ENCODE measurements at places on chromosomes 7 and 10.

- DNase-seq: no peak
Observed at GRCh38 chr7:36227223-36227622, 74.2 kb downstream of the EEPD1 start.

DNA sequence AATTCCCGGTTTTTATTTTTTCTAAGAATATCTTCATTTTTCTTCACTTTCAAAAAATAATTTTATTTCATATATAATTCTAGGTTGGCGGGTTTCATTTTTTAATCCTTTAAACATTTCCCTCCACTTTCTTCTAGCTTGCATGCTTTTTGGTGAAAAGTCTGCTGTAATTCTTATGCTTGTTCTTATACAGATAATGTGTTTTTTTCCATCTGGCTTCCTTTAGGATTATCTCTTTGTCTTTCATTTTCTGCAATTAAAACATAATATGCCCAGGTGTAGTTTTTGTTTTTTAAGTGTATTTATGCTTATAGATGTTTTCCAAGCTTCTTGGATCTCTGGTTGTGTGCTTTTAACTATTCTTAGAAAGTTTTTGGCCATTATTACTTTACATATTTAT lies 341.3 kb upstream of the SEMA3C start:
- DNase-seq: no peak

- DNase-seq: no peak
Observed at GRCh38 chr10:125868372-125868975, 12.6 kb downstream of the DHX32 start.

DNA sequence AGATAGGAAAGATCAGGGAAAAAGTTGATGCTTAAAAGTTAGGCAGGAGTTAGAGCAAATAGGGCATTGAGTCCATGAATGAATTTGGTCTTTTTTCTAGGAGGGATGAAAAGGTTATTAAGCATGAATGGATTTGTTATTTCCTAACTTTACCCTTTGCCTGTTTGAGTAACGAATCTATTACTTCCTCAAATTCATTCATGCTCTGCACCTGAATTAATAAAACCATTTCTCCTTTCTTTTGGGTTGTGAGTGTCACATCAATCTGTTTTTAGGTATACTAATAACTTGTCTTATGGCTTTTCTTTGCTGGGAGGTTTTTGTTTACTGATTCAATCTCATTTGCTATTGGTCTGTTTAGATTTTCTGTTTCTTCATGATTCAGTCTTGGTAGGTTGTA lies 1217.7 kb upstream of the CELF2 start:
- no peak for DNase-seq

DNA sequence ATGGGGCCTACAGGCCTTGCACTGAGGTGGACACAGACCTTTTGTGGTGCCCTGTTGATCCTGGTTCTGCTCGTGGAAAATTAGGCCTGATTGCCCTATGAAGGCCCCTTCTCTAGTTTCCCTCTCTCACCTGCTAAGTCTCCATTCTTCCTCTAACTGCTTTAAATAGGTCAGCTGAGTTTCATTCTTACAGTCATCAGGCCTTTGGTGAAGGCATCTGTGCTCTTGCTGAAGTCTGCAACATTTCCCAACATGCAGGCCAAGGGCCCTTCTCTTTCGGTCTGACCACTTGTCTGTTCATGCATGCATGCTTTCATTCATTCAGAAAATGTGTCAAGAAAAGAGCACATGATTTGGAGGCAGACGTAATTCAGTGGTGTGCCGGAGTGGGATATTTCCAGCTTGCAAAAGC lies 244.0 kb downstream of the BUB3 start:
- no peak for DNase-seq

GRCh38 chr7:141043616-141044015 lies 28.9 kb upstream of the MRPS33 start:
- DNase-seq: no peak

DNA sequence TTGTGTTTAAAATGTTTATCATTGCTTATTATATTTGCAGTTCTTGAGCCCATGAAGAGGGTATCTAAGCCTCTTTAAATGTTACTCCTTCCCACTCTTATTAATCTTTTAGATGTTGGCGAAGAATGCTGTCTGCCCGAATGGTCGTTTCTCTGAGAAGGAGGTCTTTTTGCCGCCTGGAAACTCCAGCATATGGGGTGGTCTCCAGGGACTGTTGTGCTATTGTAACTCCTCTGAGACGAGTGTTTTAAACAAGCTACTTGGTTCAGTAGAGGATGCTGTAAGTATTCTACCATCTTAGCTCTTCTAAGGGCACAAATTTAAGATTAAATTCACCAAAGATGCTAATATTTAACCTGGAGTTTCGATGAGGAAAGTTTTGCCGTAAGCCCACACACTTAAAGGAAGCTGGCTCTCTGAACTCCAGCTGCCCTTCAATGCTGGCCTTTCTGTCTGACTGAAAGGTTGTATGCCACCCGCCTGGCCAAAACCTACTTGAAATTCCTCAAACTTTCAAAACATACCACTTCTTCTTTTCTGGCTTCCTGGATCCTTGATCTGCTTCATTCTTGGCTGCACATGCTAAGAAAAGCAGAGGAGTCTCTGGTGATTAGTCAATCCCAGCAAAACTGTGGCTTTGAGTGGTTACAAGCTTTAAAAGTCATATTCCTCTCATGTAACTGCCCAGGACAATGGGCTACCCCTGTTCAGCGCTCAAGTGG lies 74.7 kb downstream of the ABCA13 start:
- no peak for DNase-seq

DNA sequence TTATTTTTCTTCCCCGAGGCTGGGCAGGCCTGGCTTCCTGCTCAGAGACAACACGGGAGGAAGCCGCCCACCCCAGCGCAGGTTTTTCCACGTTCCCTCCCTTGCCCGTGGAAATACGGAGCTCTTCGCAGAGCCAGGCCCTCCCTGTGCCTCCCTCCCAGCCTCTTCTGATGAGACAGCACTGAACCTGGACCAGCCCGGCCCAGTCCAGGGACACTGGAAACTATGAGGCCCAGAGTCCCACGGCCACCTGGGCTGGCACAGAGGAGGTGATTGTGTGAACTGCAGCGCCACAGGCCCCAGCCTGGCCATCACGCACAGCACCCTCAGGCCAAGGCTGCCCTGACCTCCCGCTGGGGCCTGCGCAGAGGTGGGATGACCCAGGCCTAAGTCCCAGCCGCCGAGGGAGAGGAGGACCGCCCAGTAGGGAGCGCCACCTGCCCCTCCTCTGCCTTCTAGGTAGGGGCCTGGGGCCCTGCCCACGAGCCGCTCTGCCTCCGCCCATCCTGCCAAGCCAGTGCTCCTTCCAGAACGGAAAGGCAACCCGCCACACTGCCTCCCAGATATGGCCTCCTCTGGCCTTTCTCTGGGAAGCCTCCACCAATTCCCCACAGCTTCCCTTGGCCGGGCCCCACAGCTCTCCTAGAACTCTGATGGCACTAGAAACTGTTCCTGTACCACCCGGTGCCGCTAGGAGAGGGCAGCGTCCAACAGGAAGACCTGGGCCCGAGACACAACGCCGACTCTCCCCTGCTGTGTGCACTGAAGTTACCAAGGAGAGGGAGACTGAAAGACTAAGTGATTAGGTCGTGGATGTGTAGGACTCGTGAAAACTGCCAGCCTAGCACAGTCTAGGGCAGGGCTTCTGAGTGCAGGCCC lies 57.2 kb downstream of the PROSER2 start:
- no peak for DNase-seq

GRCh38 chr7:156423876-156424275 lies 216.7 kb upstream of the RNF32 start:
- no peak for DNase-seq

DNA sequence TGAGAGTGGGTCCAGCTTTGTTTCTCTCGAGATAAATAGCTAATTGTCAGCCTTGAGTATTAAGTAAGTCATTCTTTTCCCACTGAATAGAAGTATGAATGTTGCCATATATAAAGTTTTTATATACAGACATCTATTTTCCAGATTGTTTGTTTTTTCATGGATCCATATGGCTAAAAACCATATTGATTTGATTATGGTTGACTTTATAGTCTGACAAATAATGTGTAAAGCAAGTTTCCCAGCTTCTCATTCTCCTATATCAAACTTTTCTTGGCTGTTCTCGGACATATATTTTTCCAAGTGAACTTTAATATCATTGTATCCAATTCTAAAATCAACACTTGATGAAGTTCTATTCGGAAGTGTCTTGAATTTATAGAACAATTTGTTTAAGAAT lies 352.4 kb upstream of the MEOX2 start:
- no peak for DNase-seq

GRCh38 chr10:38127812-38128211 lies 33.7 kb downstream of the ZNF37A start:
- no peak for DNase-seq

- DNase-seq: no peak
Observed at GRCh38 chr7:51045319-51046102, 262.8 kb upstream of the GRB10 start.

- no peak for DNase-seq
Observed at GRCh38 chr7:73429215-73429614, 4.4 kb upstream of the FZD9 start.

- DNase-seq: no peak
Observed at GRCh38 chr7:93006480-93007095, 111.2 kb downstream of the SAMD9 start.

DNA sequence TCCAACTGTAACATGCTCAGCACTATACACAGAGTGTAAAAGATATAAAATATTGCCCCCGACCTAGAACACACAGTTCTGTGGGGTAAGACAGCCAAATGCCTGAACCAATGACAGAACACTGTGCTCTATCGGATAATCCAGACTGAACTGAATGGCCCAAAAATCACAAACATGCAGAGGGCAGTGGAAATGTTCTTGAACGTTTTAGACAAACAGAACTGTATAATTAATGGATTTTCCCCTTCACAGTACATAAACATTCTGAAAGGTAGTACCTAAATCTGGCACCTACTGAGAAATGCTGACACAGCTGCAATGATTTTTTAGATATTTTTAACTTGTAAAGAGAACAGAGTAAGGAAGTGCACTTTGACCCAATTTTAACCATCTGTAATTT lies 33.4 kb downstream of the PARD3 start:
- no peak for DNase-seq

DNA sequence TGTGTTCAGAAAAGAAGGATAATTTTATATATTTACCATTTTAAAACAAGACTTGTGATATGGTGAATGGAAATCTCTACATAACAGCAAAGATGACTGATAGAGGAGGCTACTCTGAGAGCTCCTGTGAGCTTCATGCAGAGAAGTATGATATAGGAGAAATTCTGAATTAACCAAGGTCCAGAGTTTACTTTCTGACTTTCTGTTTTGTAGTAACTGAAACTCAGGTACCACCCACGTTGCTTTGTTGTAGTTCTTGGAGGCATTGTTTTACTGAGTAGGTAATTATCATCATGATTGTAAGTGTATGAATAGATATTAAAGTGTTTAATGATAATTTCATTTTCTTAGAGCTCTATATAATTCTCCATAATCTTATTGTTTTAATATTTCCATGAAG lies 18.0 kb upstream of the SFR1 start:
- DNase-seq: no peak

DNA sequence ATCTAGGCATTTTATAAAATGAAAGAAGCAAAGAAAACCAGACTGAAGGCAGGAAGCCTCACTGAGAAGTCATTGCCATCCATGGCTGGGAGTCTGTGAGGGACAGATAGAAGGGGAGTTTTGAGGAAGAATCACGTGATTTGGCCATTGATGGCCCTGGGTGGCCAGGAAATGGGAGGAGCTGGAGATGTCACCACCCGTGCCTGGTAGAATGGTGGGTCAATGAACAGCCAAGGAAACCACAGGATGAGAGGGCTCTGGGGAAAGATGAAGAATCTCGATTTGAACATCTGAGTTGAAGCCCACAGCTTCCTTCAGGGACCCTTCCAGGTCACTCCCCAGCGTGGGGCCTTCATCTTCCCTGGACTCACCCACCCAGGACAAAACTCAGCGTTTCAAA lies 103.3 kb upstream of the CHST15 start:
- no peak for DNase-seq

- no peak for DNase-seq
Observed at GRCh38 chr7:154917808-154918160, 85.1 kb downstream of the PAXIP1 start.

GRCh38 chr7:11951909-11952308 lies 119.9 kb upstream of the THSD7A start:
- DNase-seq: no peak

Measured in stimulated activated CD8-positive, alpha-beta memory T cell treated with anti-CD3 and anti-CD28 coated beads, Interleukin-12 subunit alpha, Interleukin-12 subunit beta, amount 100 ng/mL, for 4 hours (primary cell).